ENCODE measurements at places on chromosomes 2 and 18. TPM values are rescaled to one million over a fixed set of nuclear protein-coding genes. Genes with fewer than 3 reads are reported as not detected.

DNA sequence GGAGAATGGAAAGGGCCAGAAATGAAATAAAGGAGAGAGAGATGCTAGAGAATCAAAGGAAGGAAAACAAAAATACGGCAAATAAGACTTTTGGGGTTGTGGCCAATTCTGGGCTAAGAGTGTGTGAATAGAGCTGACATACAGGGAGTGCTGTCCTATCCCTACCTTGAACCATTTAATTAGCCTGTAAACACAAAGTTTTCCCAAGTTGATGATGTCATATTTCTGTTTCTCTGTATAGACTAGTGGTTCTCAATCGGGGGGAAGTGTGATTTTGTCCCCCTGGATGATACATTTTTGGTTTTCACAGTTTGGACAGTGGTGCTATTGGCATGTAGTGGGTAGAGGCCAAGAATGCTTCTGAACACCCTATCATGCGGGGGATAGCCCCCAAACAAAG is 148.8 kb downstream of the ACTR3 start:
- no peak for DNase-seq

DNA sequence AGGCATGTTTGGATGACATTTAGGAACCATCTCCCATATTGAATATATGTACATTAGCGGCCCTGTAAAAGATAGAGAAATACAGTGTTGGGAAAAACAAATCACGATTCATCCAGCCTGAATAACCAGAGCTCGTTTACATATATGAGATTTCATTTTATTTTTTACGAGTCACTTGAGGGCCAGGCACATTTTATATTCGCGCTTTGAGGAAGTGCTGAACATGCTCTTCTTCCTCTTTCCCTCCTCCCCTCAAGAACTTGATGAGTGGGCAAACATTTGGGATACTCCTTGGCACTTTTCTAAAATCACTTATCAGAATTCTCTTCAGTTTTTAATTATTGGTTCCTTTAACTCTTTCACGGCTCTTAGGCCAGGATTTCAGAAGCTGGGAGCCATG is 268.0 kb upstream of the TANK start:
- DNase-seq: no peak

DNA sequence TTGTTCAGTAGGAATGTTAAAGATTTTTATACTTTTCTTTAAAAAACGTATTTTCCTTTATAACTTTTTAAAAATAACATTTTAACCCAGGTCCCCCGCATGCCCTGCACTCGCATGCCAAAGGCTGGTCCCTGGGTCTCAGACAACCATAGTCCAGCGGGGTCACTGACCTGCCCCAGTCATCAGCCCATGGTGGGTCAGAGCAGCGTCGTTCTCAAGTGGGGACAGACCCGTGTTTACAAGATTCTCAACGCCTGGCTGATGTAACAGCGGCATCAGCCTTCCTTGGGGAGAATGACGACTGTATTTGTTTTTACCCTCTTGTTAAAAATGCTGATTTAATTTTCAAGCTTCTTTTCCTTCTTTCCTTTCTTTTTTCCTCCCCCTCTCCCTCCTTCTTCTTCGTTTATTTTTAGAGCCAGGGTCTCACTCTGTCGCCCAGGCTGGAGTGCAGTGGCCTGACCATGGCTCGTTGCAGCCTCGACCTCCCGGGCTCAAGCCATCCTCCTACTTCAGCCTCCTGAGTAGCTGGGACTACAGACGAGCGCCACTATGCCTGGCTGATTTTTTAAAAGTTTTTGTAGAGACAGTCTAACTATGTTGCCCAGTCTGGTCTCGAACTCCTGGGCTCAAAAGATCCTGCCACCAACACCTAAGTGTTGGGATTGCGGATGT is 1.0 kb upstream of the EFHD1 start:
- no peak for DNase-seq

DNA sequence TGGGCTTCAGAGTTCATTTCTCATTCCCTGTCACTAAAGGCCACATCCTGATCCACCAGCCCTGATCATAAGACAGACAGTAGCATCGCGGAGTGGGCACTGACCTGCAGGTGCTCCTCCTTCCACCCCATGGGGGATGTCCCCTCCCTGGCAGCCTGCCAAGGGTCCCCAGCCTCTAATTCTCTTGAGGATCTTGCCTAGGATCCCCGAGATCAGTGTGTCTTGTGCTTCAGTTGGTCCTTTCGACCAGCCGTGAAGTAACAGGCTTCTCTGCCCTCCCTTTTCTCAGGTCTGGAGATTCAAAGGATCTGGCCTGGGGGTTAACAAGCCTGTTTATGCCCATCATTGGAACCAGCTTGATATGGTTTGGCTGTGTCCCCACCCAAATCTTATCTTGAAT is 74.5 kb downstream of the ALPK2 start:
- no peak for DNase-seq

GRCh38 chr18:28086670-28087552 is 90.0 kb downstream of the CDH2 start:
- DNase-seq: no peak

- peak; percentile 6 for DNase-seq
Measured at GRCh38 chr2:75287624-75288316, 88.5 kb upstream of the TACR1 start.

- no peak for DNase-seq
Measured at GRCh38 chr2:46342566-46343315, 45.5 kb downstream of the EPAS1 start.

- DNase-seq: no peak
Measured at GRCh38 chr2:69017080-69017479, 4.1 kb downstream of the ANTXR1 start.

- no peak for DNase-seq
Measured at GRCh38 chr2:129193961-129194360, 785.5 kb upstream of the RAB6C start.

GRCh38 chr18:75201282-75202270 is 7.4 kb downstream of the PTGR3 start:
- no peak for DNase-seq

DNA sequence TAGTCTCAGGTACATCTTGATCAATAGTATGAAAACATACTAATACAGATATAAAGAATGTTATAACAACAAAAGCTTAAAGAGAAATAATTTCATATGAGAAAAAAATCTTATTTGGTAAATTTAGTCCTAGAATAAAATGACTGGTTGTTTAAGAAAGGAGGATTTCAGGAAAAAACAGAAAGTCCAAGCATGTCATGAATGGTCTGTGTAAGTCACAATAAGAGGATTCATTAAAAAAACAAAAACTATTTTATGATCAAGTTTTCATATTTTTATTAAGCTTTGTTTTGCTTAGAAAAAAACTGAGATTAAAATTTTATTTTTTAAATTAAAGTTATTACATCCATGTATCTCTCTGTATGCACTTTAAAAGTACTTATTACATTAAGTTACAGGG is 353.9 kb upstream of the SPHKAP start:
- DNase-seq: no peak

GRCh38 chr2:72291059-72291458 is 143.4 kb upstream of the CYP26B1 start:
- no peak for DNase-seq

GRCh38 chr2:19028587-19029375 is 329.6 kb downstream of the OSR1 start:
- no peak for DNase-seq

BOLA3 gene
- 7.5 TPM for total RNA-seq

DIPK1C gene
- total RNA-seq: not detected

GRB14 gene
- total RNA-seq: not detected

NOTO gene
- not detected for total RNA-seq
